GM23248 (cell line): ENCODE measurements at places on chromosomes 7 and 10. TPM values are rescaled to one million over a fixed set of nuclear protein-coding genes. Genes with fewer than 3 reads are reported as not detected.

Gene FAM131B
- 0.50 and 1.1 TPM in 2 replicates for polyA plus RNA-seq

Gene HSPA14
- polyA plus RNA-seq, result 18.3 and 21.0 TPM in 2 replicates

Gene GIMAP7
- polyA plus RNA-seq, result not detected in 2 replicates

Gene TMEM176B
- not detected in 2 replicates for polyA plus RNA-seq

Gene ITPRID1
- polyA plus RNA-seq, result not detected in 2 replicates

Gene ARL4A
- 20.9 and 23.0 TPM in 2 replicates for polyA plus RNA-seq

Gene WASL
- 20.7 and 21.5 TPM in 2 replicates for polyA plus RNA-seq

Gene DNAJC12
- polyA plus RNA-seq, result 1.2 and 1.4 TPM in 2 replicates

Gene MNX1
- not detected in 2 replicates for polyA plus RNA-seq
